ENCODE measurements at places on chromosomes 13 and 19.
A peak's percentile ranks its signal among the peaks of the same experiment; 100 is the strongest.

DNA sequence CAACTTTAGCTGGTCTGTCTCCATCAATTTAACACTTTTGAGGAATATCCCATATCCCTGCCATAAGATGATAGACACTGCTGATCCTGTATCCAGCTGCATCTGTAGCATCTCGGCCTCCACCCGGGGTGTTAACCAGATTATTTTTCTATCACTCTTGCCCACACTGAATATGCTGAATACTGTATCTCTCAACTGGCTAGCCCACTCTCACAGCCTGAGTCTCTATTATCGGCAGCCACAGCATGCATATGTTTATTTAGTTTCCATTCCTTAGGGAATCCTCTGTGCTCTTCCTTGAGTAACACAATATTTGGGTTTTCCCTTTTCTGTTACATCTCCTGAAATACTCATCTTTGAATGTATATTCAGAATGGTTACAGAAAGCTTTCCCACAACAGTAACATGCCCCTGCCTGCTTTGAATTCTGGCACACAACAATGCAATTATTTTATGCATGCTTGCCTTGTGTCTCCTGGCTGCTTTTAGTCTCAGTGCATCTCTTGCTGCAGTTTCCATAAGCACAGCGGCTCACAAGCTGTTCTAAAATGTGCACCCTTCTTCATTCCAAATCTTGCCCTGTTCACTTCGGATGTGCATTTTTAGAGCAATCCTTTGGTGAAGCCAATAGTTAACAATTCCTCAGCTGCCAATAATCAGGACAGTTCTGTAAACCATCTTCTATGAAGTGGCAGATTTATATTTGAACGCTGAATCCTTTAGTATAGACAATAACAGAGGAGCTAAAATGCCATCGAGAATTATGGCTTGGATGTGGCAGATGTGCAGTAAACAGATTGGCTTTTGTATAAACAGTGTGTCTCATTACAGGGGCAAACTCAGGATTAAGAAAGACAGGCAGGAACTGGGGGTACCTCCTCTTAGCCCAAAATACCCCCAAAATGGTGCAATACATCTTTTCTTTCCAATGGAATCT lies 261.9 kb upstream of the SOX21 start:
- no peak overlapping the region for H3K4me3 ChIP-seq
- peaks cover 62% of the 10 kb centered on the region for H3K27me3 ChIP-seq
- H3K4me1 ChIP-seq: no peaks in the 10 kb centered on the region
- no peak overlapping the region for H3K27ac ChIP-seq
- H3K36me3 ChIP-seq: no peaks in the 10 kb centered on the region
- no peak for DNase-seq

- peak overlapping the region; percentile 88 for H3K27ac ChIP-seq
- no peaks in the 10 kb centered on the region for H3K27me3 ChIP-seq
- no peak overlapping the region for H3K4me3 ChIP-seq
- H3K36me3 ChIP-seq: peaks cover 21% of the 10 kb centered on the region
Measured at GRCh38 chr19:3055741-3056416, 6.4 kb downstream of the TLE5 start.

- H3K4me1 ChIP-seq: peaks cover 26% of the 10 kb centered on the region
- no peaks in the 10 kb centered on the region for H3K36me3 ChIP-seq
- H3K27ac ChIP-seq: no peak overlapping the region
Measured at GRCh38 chr13:50130123-50130946, 115.1 kb downstream of the KCNRG start.

GRCh38 chr13:32949820-32950219 lies 66.4 kb upstream of the KL start:
- no peaks in the 10 kb centered on the region for H3K4me1 ChIP-seq
- H3K27ac ChIP-seq: no peak overlapping the region
- no peak for DNase-seq
- no peak overlapping the region for H3K4me3 ChIP-seq

DNA sequence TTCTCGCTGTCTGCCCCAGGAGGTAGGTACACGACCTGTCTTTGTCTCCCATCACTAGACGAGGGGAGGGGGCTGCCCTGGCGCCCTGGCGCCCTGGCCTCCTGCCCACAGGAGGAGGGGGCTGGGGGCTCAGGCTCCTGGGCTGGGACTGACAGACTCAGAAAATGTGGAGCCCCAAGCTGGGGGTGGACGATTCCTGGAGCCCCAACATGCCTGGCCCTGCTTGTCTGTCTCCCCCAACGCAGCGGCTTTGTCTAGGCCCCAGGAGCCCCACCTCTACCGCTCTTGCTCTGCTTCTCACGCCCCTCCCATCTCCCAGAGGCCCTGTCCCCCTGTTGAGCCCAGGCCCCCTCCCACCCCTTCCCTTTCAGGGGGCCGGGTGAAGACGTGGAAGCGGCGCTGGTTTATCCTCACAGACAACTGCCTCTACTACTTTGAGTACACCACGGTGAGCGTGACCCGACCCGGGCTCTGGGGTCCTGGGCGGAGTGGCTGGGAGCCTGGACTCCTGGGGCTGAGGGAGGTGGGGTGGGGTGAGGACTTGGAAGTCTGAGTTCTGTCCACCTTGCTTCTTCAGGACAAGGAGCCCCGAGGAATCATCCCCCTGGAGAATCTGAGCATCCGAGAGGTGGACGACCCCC lies 8.6 kb downstream of the CYTH2 start:
- H3K4me3 ChIP-seq: no peak overlapping the region
- no peak for DNase-seq
- H3K36me3 ChIP-seq: peaks cover 18% of the 10 kb centered on the region
- peaks cover 10% of the 10 kb centered on the region for H3K4me1 ChIP-seq
- H3K27me3 ChIP-seq: no peaks in the 10 kb centered on the region

- no peak overlapping the region for H3K27ac ChIP-seq
- H3K4me3 ChIP-seq: no peak overlapping the region
- no peaks in the 10 kb centered on the region for H3K36me3 ChIP-seq
- no peaks in the 10 kb centered on the region for H3K4me1 ChIP-seq
Measured at GRCh38 chr19:29676586-29676985, 11.3 kb downstream of the PLEKHF1 start.

GRCh38 chr19:18713550-18714117 lies 30.2 kb downstream of the CRTC1 start:
- no peak for DNase-seq
- H3K4me3 ChIP-seq: no peak overlapping the region
- H3K36me3 ChIP-seq: no peaks in the 10 kb centered on the region
- no peaks in the 10 kb centered on the region for H3K27me3 ChIP-seq

DNA sequence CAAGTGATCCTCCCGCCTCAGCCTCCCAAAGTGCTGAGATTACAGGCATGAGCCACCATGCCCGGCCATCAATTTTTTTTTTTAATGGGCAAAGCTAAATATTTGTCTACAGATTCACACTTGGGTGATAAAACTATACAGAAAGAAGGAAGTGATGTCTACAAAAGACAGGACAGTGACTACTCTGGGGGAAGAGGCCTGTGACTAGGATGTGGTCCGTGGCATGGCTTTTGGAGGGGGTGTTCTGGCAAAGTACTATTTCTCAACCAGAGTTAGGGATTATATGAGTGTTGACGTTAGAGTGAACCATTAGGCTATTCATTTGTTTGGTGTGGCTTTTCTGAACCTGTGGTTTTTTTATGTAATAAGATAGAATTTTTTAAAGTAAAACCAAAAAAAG lies 42.7 kb downstream of the INSR start:
- H3K4me3 ChIP-seq: no peak overlapping the region
- H3K36me3 ChIP-seq: no peaks in the 10 kb centered on the region
- H3K27me3 ChIP-seq: no peaks in the 10 kb centered on the region
- peaks cover 4% of the 10 kb centered on the region for H3K4me1 ChIP-seq
- no peak overlapping the region for H3K27ac ChIP-seq
- no peak for DNase-seq

GRCh38 chr13:98098516-98098915 lies 44.4 kb upstream of the FARP1 start:
- H3K4me1 ChIP-seq: no peaks in the 10 kb centered on the region
- no peak for DNase-seq
- no peak overlapping the region for H3K27ac ChIP-seq
- H3K36me3 ChIP-seq: no peaks in the 10 kb centered on the region
- H3K4me3 ChIP-seq: no peak overlapping the region

DNA sequence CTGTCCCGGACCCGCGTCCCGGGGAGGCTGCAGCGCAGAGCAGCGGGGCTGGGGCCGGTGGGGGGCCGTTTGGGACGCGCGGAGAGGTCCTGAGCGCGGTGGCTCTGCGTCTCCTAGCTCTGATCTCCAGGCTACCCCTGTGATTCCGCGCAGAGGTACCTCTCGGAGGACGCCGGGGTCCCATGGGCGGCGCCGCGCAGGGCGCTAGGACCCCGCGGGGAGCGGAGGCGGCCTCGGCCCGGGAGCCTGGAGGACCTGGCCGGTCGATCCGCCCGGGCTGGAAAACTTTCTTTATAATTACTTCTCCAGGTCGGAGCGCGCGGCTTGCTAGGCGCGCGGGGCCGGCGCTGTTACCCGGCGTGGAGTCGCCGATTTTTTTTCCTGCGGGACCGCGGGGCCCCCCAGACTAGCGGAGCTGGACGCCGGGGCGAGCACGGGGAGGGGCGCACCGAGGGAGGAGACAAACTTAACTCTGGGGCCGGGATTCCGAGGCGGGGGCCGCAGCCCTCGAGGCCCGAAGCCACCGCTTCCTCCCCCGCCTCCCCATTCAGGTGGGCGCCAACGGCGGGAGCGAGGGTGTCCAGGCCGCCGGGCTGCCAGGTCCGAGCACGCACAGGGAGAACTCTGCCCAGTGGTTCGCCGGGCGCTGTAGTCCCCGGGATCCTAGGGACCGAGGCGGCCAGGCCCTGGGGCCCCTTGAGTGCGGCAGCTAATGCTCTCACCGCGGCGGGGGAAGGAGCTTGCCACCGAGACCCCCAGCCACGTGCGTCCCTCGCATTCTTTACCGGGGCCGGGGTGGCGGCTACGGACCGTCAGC lies 848 bp upstream of the CEBPA start:
- DNase-seq: no peak
- H3K4me3 ChIP-seq: peak overlapping the region; percentile 82
- peak overlapping the region; percentile 70 for H3K27ac ChIP-seq
- H3K4me1 ChIP-seq: peaks cover 16% of the 10 kb centered on the region

DNA sequence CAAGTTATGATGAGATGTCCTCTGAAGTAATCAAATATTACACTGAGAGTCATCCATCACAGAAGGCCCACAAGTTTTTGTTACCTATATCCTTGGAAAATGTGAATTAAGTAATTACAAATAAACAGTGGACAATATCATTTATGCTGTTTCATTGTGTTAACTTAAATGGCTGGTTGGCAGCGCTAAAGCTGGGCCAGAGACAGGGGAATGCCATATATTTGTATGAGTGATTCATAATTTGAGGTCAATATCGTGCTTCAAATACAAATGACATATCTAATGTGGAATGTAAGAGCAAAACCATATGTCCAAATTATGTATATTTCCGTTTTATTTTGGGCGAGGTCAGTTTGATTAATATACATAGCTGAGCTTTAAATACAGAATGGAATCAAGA lies 1556.2 kb downstream of the SLITRK5 start:
- H3K27ac ChIP-seq: no peak overlapping the region
- no peaks in the 10 kb centered on the region for H3K36me3 ChIP-seq
- H3K4me1 ChIP-seq: no peaks in the 10 kb centered on the region
- H3K27me3 ChIP-seq: no peaks in the 10 kb centered on the region

DNA sequence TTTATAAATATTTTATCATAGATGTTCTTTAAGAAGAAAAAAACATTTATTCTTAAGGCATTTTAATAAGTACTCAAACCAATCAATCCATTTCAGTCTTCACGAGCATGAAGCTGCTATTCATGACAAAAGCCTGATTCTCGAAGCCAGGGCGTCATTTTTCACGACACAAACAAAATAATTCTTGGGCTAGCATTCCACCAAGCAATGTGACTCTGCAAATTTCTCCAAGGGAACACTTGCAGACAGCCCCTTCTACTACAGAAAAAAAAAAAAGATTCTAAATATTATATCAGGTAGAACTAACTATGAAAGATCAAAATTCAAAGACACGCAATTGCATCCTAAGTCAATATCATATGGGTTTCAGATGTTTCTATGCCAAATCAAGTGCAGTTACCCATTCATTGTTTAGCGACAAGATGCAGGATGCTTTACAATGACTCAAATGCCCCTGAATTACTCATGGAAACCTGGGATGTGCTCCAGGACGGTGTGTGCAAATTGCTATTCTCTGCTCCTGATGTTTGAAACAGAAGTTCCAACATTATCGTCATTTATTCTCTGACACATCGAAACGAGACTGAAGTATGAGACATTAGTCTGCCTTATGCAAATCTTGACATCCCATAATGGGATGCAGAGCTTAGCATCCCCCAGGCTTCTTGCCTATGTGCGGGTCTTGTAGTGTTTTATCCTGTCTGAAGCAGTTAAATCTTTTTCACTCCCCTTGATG lies 517.7 kb downstream of the MYO16 start:
- peaks cover 9% of the 10 kb centered on the region for H3K4me1 ChIP-seq
- H3K36me3 ChIP-seq: no peaks in the 10 kb centered on the region
- peak overlapping the region; percentile 34 for H3K27ac ChIP-seq
- peak; percentile 67 for DNase-seq
- H3K4me3 ChIP-seq: no peak overlapping the region
- no peaks in the 10 kb centered on the region for H3K27me3 ChIP-seq
